A673 (cell line): ENCODE measurements at places on chromosomes 16 and 17. TPM values are rescaled to one million over a fixed set of nuclear protein-coding genes. Genes with fewer than 3 reads are reported as not detected.

GRCh38 chr16:77212741-77213541 is 13.7 kb downstream of the SYCE1L start:
- peak; percentile 67 for DNase-seq

DNA sequence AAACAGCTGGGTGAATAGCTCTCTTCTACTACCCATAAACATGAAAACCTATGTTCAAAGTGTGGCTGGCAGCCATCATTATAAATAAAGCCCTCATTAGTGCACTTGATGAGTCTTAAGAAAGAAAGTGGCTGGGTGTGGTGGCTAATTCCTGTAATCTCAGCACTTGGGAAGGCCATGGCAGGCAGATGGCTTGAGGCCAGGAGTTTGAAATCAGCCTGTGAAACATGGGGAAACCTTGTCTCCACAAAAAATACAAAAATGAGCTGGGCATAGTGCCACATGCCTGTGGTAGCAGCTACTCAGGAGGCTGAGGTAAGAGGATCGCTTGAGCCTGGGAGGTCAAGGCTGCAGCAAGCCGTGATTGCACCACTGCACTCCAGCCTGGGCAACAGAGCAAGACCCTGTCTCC is 28.3 kb upstream of the APPBP2 start:
- DNase-seq = peak; percentile 39

GRCh38 chr17:2025622-2026309 is 632 bp upstream of the RTN4RL1 start:
- peak; percentile 72 for DNase-seq

GAS7 gene
- 2.3 and 2.8 TPM in 2 replicates for total RNA-seq

KRT25 gene
- total RNA-seq = 0.28 and 0.42 TPM in 2 replicates

GRCh38 chr16:721765-722540 is 1.0 kb downstream of the ANTKMT start:
- no peak for DNase-seq

DNA sequence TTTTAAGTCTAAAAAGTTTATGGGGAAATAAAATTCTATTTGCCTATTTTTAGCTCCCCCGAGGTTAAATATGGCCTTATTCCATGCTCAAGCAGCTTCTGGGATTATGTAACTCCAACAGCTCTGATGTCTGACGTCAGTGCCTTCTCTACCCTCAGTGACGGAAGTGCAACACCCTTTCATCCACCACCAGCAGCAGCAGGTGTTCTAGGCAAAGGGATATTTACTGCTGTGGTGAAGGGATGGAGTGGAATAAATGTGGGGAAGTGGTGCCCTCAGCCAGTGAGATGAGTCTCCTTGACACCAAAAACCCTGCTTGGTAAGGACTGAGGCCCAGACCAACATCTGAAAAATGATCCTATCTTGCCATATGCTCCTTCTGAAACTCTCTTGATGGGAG is 247.4 kb downstream of the SHISA9 start:
- DNase-seq = no peak

PRKAR1A gene
- 168 and 183 TPM in 2 replicates for total RNA-seq

HCRT gene
- not detected in 2 replicates for total RNA-seq

GRCh38 chr17:63774141-63774968 is at the start of gene DDX42:
Gene DDX42, plus strand, starts transcription at chr17:63774170. Its CDS starts 12,880 bp downstream, at chr17:63787050.
- DNase-seq = peak; percentile 73

LUC7L gene
- 128 and 152 TPM in 2 replicates for total RNA-seq

- no peak for DNase-seq
Measured at GRCh38 chr16:12721841-12722421, 81.8 kb downstream of the CPPED1 start.

DNA sequence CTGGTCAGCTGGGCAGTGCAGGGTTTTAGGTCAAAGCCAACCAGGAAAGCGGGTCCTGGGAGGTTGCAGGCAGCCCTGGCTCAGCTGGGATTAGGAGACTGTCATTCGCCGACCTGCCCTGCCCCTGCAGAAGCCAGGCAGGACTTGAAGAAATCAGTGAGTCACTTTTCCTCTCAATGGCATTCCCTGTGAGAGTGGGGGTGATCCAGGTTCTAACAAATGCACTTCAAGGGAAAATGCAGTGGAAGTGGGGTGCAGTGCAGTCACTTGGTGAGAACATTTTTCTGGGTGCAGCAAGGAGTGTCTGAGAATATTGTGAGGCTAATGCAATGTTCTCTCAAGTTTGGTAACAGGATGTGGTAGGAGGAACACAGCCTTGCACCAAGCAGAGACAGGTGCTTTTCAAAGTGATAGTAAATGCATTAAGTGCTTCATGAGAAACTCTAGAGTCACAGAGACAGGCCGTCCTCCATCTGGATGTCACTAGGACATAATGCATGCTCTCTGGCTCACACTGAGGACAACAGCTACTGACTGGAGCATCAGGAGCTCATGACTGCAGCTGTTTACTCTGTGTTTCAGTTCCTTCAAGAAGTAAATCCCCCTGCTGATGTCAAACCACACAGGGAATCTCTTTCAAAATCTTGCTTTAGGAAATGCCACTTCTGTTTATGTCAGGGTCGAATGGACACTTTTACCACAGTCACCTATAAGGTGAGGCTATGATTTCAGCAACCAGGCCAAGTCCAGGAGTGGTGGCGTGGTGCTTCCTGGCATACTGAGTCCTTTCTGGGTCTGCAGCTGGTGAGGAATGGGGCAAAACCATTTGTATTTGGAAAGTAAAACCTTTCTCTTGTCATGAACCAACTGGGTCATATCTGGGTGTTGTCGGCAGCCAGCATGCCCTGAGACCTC is 16.7 kb downstream of the CDK5R1 start:
- DNase-seq = no peak

- no peak for DNase-seq
Measured at GRCh38 chr16:88781140-88782077, 3.6 kb downstream of the PIEZO1 start.

DNA sequence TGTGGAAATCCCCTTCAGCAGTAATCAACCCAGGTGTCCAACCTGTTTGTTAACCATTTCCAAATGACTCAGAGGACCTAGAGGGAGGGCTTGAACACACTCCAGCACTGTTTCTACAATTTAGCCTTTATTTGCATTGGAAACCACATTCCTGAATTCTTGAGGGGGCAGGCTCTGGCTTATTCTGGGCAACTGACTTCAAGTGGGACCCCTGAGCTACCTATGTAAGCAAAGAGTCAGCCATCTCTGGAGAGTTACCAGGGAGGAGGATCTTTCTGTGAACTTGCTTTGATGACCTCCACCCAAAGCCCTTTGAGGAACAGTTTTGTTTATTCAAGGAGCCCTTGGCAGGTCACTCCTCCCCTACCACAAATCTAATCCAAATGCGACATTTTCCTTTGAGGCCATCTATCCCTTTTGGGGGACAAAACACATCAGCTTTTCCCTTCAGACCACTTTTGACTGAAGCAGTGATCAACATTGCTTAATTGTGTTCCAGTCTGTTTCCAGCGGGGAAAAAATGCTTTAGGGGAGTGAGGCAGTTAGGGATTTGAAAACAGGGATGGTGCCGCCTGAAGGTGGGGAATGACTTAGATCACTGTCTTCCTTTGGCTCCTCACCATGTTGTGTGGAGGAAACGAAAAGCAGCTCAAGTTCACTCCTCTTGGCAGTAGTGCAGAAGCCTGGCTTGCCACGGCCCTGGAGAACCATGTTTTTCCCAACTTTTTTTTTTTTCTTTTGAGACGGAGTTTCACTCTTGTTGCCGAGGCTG is 46.2 kb downstream of the TUBD1 start:
- DNase-seq = no peak

CEMP1 gene
- not detected in 2 replicates for total RNA-seq

DNA sequence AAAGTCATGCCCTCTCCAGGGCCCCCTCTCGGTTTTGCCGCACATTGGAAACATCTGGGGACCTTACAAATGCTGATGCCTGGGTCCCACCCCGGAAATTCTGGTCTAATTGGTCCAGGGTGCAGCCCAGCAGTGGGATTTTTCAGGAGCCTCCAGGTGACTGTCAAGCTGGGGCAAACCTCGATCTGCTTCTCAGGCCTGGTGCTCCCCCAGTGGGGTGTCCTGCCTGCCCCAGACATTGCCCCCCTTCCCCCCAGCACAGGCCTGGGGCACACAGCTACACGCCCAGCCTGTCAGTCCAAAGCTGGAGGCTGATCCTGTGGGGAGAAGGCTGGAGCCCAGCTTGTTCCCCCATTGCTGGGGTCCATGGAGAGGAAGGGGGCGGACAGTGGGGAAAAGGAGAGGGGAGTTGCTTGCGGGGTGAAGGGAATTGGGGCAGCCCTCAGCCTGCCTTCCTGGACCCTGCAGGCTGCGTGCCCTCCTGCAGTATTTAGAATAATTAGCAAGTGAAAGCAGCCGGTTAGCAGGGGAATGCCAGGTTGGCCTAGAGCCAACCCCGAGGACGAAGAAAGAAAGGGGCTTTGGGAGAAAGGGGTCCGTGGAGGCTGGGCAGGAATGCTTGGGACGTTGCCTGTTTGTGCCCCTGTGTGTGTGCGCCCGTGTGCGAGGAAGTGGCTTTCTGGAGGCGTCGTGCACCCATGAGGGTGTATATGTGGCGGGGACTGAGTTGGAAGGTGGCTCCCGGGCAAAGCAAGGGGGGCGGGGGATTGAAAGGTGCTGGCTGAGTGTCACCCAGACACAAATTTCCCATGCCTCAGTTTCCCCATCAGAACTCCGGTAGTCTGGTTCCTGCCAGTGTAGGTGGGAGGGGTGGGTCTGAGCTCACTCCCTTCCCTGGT is 5.9 kb downstream of the FOXJ1 start:
- no peak for DNase-seq

MYH11 gene
- not detected in 2 replicates for total RNA-seq

DNA sequence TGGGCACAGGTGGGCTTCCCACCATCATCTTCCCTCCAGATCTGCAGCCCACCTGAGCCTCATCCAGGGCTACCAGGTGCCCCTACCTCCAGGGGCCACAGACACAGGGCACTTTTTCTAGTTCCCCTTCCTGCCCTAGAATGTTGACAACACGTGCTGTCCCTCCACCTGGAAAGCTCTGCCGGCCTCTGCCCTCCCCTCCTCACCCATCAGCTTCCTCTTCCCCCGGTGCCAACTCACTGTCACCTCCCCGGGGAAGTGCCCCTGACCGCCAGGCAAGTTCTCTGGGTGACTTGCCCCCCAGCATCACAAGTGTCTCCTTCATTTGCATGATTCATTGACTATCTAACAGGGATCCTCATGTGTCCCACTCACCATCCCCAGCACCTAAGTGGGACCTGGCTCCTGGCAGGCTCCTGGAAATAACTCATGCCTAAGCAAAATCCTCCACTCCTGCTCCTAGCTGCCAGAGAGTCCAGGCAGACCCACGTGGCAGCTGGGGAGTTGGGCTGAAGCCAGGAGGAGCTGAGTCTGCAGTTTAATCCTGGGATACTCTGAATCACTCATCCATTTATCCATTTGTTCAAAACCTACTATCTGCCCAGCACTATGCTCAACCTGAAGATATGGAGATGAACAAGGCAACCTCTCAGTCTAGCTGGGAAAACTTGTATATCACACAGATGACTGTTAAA is 304.4 kb downstream of the FOXL1 start:
- peak; percentile 40 for DNase-seq

- DNase-seq = no peak
Measured at GRCh38 chr16:29989111-29989858, 6.1 kb downstream of the HIRIP3 start.

EPN3 gene
- 0.09 TPM in 1 of 2 replicates, not detected in the other for total RNA-seq

DNA sequence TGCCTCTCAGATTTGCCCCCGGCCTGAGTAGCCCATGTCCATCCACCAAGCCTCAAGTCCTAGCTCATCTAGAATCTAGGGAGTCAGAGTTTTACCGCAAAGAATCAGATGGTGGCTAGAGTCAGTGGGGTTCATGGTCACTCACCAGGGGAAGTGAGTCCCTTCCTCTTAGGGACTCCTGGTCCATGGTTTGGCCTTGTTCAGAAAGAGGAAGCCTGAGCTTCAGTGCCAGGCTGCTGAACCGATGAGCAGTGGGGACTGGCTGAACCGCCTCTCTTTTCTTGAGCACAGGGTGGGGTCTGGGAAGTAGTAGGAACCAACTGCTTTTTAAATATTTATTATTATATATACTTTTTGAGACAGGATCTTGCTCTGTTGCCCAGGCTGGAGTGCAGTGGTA is 160.3 kb downstream of the NTN1 start:
- DNase-seq = no peak

GRCh38 chr16:13628156-13628555 is 291.8 kb upstream of the ERCC4 start:
- DNase-seq = no peak

DNA sequence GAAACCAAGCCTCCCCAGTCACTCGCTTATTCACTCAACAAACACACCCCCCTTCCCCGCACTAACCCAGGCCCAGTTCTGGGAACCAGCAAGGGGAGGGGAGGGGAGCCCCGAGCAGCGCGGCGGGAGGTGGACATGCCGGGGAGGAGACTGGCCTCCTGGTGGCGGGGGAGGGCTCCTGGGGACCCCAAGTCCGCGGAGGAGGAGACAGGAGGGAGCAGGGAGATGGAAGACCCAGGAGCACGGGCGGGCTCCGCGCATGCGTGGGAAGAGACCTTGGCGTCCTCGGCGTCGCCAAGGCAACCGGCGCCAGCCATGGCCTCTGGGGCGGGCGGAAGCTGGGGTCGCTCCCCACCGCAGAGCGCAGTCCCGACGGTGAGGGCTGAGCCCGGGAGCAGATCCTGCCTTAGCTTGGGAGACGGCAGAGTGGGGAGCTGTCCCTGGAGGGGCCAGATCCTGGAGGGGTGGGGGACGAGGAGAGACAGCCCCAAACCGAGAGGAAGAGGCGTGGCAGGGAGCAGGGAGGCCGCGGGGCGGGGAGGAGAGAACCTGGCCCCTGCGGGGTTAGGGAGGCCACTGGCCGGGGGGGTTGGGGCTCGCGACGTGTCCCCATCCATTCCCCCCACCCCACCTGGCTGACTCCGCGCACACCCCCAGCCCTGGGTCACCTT is at the start of gene PRR29:
Gene PRR29 (plus strand): TSS at position 302 of the 671 bp plus-strand sequence. CDS start 14 bp downstream, at position 316.
- peak; percentile 85 for DNase-seq

DNA sequence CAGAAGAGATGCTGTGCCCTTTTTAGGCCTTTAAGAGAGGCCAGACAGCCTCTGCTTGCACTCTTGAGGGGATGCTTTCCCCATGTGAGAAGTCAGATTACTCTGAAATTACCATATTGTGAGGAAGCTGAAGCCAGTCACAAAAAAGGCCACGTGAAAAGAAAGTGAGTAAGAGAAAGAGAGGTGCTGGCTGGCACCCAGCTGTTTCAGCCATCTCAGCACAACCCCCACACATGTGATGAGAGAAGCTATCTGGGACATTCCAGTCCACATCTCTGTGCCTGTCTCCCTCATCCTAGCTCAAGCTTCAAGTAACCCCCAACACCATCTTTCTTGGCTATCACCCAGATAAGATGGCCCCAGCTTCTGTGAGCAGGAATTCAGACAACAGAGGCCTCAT is 131.4 kb downstream of the HS3ST2 start:
- no peak for DNase-seq

SEPHS2 gene
- total RNA-seq = 54.2 and 55.2 TPM in 2 replicates

KRT35 gene
- total RNA-seq = not detected in 2 replicates

GRCh38 chr16:50819706-50820105 is 77.8 kb downstream of the CYLD start:
- no peak for DNase-seq

NME1 gene
- total RNA-seq = 445 and 498 TPM in 2 replicates

DNA sequence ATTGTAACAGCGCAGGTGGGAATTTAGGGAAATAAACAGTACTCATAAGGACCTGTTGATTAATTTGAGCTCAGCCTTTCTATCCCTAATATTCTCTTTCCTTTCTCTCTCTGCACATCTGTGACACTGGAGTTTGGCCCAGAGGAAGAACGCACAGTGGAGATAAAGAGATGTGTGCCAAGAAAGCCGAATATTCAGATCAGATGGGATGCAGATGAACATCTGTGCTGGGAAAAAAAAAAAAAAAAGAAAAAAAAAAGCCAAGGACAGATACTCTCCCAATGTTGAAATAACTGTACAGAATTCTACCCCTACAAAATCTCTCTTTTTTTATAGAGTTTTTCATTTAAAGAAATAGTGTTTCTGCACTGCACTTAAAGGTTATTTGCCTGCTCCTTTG is 485.4 kb downstream of the KCNJ2 start:
- no peak for DNase-seq

KRT33B gene
- total RNA-seq = not detected in 2 replicates

- peak; percentile 96 for DNase-seq
Measured at GRCh38 chr17:8192070-8192815, 2.3 kb upstream of the BORCS6 start.
